AG04450 (cell line): ENCODE measurements at places on chromosomes 12 and 14.

DNA sequence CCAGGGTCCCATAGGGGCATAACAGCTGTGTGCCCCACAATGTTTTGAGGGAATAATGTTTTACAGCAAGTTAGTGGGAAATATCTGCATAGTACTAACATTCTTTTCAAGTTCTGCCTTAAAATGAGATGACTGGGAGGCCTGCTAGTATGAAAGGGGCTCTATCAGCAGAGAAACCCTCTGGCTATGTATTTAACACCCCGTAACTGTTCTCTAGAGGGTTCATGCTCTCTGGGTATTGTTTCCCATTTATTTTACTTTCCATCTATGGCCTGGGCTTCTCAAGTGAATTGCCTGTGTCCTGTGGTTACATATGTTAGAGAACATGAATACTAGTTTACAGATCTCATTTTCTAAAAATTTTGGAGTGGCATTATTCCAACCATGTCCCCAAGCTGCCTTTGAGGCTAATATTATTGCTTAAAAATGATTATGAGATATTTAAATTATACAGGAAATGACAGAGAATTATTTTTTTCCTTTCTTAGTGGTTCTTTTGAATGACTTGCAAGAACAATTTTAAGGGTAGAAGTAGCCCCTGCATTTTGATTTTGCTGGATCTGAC, 37.5 kb downstream of the GNG2 start:
- DNase-seq, result no peak

GRCh38 chr14:93060841-93061240, 54.9 kb downstream of the ITPK1 start:
- DNase-seq, result no peak

GRCh38 chr12:68428724-68429501, 96.8 kb upstream of the MDM1 start:
- DNase-seq, result no peak

- DNase-seq, result no peak
Observed at GRCh38 chr12:76558684-76559399, 729 bp downstream of the OSBPL8 start.

DNA sequence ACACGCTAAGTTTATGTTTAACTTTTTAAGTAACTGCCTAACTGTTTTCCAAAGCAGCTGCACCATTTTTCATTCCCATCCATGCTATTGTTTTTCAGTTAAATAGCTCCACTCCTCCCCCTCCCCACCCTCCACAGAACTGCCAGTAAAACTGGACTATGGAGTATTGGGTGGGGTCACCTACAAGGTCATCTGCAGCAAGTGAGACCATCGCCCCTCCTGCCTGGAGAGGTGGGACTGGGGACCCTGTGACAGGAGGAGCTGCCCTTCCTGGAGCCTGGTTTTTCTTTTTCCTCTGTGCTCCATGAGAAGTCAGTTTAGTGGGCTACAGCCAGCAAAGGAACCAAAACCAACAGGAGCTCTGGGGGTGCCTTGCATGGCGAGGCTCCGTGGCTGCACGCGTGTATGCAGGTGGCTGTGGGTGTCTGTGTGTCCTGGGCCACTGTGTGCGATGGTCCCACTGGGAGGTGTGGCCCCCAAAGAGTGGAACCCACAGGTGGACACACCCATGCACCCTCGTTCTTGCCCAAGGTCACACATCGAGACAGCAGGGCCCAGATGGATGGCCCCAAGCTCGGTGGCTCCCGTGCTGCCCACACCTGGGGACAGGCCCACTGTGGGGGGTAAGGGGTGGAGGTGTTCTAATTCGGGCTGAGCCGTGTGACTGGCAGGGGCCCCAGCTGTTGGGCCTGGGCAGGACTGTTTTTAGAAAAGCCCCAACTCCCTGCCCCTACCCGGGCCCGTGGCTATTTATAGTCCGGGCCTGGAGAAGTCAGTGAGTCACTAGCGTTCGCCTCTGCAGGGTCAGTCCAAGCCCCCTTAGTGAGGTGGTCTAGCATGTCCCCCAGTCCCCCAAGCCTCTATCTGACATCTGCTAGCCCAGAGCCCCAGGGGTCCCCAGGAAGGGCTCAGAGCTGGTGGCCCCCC, 2.3 kb upstream of the ADSS1 start:
- DNase-seq, result no peak

- DNase-seq, result no peak
Observed at GRCh38 chr12:108850854-108851573, 6.4 kb downstream of the SSH1 start.

- no peak for DNase-seq
Observed at GRCh38 chr14:76924371-76925096, 98.3 kb downstream of the LRRC74A start.

- no peak for DNase-seq
Observed at GRCh38 chr12:119204131-119204530, 25.4 kb downstream of the HSPB8 start.

- no peak for DNase-seq
Observed at GRCh38 chr12:78672033-78672432, 192.5 kb upstream of the SYT1 start.

DNA sequence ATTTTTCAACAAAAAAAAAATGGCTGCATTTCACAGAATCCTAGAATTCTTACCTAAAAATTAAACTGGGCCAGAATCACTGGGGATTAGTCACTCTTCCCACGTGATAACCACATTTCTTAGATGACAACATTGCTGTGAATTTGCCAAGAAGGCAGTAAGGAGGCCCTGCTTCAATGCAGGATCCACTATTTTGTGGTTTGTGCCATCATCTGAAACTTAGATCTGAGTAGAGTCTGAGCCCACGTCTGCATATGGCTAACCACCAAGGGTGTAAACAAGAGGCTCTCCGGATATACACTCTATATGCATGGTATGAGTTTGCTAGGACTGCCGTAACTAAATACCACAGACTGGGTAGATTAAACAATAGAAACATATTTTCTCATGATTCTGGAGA, 24.4 kb upstream of the TBX5 start:
- DNase-seq, result peak; percentile 98

DNA sequence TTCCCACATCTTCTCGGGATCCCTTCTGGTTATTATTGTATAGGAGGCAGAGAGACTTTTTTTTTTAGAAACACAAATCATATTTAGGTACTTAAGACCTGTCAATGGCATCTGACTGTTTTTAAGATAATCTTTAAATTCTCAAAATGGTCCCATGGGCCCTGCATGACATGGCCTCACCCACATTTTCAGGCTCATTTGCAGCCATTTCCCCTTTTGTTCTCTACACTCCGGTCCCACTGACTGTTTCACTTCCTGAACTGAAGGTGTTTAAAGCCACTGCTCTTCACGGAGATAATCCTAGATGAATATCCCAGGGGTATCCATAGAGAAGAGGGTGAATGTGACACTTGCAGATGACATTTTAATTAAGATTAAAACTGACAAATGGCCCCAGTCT, 12.3 kb upstream of the C12orf71 start:
- DNase-seq, result no peak
